ENCODE measurements at places on chromosomes 7 and 10.
A peak's percentile ranks its signal among the peaks of the same experiment; 100 is the strongest.

DNA sequence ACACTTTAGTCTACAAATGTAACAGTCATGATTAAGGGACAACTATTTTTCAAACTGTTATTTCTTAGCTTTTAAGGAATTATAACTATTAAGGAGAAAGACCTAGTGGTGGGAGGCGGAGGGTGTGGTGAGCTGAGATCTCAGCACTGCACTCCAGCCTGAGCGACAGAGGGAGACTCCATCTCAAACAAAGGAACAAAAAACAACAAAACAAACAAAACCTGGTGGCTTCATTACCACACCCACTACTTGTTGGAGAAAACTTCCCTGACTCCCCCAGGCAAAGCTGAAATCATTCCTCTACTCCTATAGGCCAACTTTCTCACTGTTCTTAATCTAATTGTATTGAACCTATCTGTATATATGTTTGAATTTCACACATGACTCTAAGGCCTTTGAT lies 3.2 kb downstream of the POLR1F start:
- no peak for DNase-seq

GRCh38 chr7:150343225-150343624 lies 1.8 kb upstream of the RARRES2 start:
- DNase-seq = no peak

DNA sequence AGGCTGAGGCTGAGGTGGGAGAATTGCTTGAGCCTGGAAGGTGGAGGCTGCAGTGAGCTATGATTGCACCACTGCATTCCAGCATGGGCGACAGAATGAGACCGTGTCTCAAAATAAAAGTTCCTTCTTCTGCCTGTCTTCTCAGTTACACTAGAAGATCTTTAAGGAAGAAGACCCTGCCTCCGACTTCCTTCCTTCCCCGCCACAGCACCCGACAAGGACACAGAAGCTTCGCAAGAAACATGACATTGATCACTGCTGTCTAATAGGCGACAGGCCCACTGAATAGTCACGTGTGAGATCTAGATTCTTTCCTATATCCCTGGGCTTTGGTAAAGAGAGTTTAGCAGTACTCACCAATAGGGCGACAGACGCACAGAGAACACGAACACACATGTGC lies 118.2 kb downstream of the PRPF18 start:
- DNase-seq = no peak

DNA sequence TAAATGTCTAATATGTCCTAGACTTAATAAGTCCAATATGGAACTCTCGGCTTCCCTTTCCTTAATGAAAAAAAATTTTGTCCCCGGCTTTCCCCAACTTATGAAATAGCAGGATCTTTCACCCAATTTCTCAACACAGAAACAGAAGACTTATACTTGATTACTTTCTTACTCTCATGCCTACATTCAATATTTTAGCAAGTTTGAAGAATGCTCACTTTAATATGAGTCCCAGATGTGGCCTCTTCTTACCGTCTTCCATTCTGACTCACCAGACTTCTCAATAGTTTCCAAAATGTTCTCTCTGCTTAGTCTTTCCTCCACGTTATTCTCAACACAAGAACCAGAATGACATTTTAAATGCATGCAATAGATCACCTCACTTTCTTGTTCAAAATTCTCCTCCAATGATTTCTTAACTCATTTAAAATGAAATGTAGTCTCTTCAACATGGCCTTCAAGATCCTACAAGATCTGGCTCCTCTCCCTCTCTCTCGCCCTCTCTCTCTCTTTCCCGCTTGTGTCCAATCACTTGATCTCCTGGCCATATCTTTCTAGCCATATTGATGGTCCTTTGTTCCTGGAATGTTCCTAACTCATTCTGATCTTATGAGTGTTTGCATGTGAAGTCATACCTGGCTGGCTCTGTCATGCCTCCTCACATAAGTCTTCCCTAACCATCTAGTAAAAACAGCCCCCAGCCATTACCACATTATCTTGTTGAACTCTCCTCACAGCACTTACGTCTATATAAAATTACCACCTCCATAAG lies 119.7 kb upstream of the FAM3C start:
- DNase-seq = no peak

- DNase-seq = peak; percentile 21
Measured at GRCh38 chr10:100303724-100304319, 17.3 kb upstream of the BLOC1S2 start.

GRCh38 chr7:112129655-112130323 lies 76.4 kb downstream of the DOCK4 start:
- DNase-seq = no peak

DNA sequence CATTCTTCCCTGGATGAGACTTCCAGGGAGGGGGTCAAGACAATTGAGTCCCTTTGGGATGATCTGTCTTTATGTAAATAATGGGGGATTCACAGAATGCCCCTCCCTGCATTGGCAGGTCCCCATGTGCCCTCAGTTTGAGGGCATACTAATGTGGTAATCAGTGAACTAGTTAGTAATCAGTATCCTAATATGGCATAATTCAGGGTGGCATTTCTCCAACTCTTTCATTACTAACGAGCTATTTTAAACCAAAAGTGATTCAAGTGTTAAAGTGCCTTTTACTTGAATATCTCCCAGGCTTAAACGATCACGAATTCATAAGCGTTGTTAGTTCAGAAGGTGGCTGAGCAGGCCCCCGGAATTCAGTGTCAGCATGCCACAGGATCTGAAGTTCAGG lies 1.6 kb upstream of the DNAJB6 start:
- no peak for DNase-seq

GRCh38 chr7:118312966-118313365 lies 88.5 kb downstream of the ANKRD7 start:
- DNase-seq = no peak

DNA sequence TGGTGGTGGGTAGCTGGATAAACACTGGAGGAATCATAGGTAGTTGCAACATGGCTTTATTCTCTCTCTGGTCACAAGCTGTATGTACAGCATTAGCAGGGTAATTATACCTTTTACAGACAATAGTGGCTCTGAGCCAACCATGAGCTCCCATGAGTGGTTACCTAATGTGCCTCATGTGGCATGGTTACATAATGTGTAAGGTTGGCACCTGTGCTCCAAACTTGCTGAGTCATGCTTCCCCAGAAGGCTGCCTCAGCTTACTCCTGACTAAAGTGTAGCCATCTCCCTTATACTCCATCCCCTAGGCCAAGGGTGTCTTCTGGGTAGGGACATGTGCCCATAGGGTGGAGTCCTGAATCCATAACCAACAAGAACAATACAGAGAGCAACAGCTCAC lies 345.3 kb upstream of the SEMA3C start:
- peak; percentile 71 for DNase-seq

DNA sequence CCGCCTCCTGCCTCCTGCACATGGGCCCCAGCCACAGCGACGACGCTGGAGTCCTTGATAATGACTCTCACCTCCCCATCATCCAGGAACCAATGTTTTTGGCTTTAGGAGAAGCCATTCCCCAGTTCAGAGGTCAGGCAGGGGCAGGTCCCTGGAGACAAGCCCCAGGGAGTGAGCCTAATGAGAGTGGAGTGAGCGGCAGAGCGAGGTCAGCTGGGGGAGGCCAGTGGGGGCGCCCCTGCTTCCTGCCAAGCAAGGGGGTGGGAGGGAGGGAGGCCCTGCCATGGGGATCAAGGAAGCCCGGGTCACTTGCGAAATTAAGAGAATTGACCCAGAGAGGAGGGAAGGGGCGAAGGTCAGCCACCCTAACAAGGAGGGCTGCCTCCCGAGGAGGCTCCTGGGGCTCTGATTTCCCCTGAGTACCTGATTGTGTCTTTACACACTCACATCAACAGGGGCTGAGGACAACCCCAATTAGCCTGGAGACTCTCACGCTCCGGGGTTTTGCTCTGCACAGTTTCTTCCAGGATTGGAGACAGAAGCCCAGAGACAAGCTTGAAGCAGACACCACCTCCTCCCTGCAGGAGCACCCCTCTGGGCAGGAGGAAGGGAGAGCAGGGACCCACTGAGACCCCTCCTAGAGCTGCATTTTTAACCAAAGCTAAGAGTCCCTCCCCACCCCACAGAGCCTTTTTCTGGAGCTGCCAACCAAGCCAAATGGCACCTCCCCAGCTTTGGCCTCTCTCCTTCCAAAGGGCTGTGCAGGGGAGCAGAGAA lies 112.1 kb downstream of the COL13A1 start:
- no peak for DNase-seq

GRCh38 chr7:109092268-109092667 lies 522.6 kb downstream of the DNAJB9 start:
- peak; percentile 10 for DNase-seq

DNA sequence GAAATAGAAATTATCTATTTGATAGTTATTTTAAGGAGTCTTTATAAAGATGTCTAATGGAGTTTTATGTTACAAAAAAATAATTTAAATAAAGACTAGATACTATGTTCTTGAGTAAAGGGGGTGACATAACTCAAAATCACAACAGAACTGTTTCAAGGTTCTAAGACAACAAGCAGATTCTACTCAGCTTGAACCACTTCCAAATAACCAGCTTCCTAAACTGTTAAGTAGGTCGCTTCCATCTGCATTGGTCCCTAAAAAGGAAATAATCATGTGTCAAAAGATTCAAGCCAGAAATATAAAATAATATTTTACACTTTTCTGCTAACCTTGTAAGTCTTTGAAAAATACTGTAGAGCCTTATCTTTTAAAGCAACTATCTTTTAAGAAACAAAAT lies 14.1 kb downstream of the SEM1 start:
- DNase-seq = no peak

DNA sequence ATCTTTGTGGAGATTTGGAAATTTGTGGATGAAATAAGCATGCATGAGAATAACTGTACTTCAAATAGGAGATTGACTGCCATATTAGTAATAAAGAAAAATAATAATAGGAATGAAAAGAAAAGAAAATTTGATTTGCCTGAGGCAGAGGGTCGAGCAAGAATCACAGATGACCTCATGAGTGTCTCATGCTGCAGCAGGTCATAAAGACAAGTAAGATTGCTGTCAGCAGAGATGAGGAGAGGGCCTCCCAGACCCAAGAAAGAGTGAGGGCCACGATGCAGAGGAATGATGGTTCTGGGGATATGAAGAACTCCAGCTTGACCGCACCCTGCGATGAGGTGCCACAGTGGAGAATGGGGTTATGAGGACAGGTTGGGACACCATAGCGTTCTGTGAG lies 39.2 kb downstream of the TOMM7 start:
- no peak for DNase-seq

DNA sequence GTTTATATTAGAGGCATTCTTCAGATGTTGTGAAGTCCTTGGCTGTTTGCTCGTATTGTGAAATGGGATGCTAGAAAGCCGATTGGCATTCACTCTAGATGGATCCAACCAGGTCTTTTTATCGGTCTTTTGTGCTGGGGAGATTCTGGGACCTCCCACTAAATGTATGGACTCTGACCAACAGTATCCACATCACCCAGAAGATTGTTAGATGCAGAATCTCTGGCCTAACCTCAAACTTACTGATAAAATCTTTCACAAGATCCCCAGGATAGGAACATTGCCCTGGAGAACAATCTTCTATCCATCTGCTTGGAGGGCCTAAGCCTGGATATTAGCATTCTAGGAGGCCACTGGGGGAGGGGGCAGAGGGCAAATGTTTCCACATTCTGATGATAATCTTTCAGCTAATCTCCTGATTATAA lies 160.9 kb downstream of the PLXDC2 start:
- DNase-seq = no peak

- no peak for DNase-seq
Measured at GRCh38 chr7:17832820-17833355, 107.4 kb downstream of the SNX13 start.

DNA sequence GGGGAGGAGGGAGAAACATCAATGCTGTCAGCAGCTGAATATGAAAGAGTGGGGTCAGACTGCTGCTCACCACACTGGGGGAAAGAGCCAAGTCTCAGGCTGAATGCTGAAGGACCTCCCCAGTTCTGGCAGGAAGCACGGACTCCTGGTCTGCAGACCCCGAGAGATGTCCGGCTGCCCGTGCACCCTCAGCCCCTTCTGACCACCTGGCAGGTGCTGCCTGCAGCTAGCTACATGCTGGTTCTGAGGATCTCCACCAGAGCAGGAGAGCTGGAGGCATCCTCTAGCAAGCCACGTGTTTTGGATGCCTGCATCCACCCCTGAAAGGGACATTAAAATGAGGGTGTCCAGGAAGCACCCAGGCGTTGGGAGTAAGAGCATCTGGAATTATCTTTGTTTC lies 74.2 kb downstream of the HTR5A start:
- no peak for DNase-seq

DNA sequence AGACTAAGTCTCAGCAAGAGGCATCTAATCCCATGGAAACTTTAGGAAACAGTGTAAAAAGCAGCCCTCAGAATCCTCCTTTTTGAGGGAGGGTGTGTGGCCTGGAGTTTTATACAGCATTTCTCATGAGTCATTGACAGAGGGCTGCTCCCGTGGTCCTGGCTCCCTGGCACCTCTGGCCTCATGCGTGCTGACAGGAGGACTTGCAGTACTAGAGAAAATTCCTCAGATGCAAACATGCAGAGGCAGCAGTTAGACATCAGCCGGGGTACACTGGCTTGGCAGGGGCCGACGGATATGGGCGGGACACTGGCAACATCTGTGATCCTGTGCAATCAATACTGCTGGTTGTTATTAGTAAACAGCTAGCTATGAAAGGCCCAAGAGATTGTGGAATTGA lies 925.1 kb upstream of the CELF2 start:
- DNase-seq = peak; percentile 4

GRCh38 chr10:16436367-16436757 lies 448 bp upstream of the PTER start:
- no peak for DNase-seq

- no peak for DNase-seq
Measured at GRCh38 chr10:74081941-74082718, 68.5 kb downstream of the AP3M1 start.

DNA sequence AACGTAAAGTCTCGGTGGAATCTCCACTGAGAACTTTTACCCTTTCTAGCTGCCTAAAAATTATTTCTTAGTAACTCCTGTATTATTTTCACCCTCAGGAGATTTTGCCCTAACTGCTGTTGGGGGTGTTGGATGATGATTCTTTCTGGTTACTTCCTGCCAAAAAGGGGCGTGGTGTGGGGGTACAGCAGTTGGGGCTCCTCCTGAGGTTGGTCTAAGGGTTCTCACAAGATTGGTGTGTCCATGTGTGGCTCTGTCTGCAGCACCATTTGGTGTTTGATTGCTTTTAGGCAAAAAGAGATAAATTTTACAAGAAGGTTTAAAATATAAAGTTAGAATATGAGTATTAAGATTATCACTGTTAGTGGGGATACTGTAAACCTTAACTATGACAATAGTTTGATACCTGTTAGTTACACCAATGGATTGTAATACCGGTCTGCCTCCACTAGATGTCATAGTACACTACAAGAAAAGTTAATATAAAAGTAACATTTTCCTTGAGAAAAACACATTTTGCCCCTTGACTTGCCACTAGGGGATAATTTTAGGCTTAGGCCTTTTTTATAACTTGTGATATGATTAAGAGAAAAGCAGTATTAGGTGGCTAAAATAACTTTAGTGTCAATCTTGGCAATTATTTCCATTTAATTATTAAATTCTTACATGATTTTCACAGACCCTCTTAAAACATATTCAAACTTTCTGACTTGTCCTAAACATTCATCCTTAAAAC lies 928.7 kb downstream of the IPMK start:
- DNase-seq = peak; percentile 20
